ENCODE measurements at places on chromosomes 5 and 9. TPM values are rescaled to one million over a fixed set of nuclear protein-coding genes. Genes with fewer than 3 reads are reported as not detected.

Gene FOXD4L3
- total RNA-seq = not detected

Gene PCDHB15
- 2.4 TPM for total RNA-seq

Gene CXXC5
- total RNA-seq = 70.5 TPM

Gene TTLL11
- 5.0 TPM for total RNA-seq

Gene SLC1A3
- total RNA-seq = 5.3 TPM

Gene SV2C
- 0.06 TPM for total RNA-seq

Gene TAL2
- not detected for total RNA-seq

Gene PCA3
- not detected for total RNA-seq

Gene INSL6
- total RNA-seq = not detected

Gene PHYHD1
- total RNA-seq = 46.2 TPM

Gene OTP
- not detected for total RNA-seq

Gene SLC34A3
- total RNA-seq = not detected

Gene MAN2A1
- 35.6 TPM for total RNA-seq

Gene IL7R
- total RNA-seq = 3.8 TPM

Gene PAPPA
- 1.4 TPM for total RNA-seq

Gene SOHLH1
- total RNA-seq = not detected

Gene KCNMB1
- 0.94 TPM for total RNA-seq

Gene ABO
- 7.6 TPM for total RNA-seq

Gene CDX1
- not detected for total RNA-seq

Gene NR2F1-AS1
- 2.1 TPM for total RNA-seq

Gene POU5F2
- total RNA-seq = 0.79 TPM

Gene CCNI2
- total RNA-seq = 0.88 TPM

Gene SLC6A18
- not detected for total RNA-seq

Gene DENND1A
- total RNA-seq = 5.0 TPM

Gene TLE1
- total RNA-seq = 17.5 TPM

Gene PCDHA1
- not detected for total RNA-seq

Gene PIK3R1
- total RNA-seq = 14.4 TPM

Gene TMEM232
- 1.9 TPM for total RNA-seq

Gene AK8
- total RNA-seq = 0.19 TPM

Gene GABBR2
- total RNA-seq = not detected

Gene IRX4
- not detected for total RNA-seq
